ENCODE measurements at places on chromosomes 3 and 15.

DNA sequence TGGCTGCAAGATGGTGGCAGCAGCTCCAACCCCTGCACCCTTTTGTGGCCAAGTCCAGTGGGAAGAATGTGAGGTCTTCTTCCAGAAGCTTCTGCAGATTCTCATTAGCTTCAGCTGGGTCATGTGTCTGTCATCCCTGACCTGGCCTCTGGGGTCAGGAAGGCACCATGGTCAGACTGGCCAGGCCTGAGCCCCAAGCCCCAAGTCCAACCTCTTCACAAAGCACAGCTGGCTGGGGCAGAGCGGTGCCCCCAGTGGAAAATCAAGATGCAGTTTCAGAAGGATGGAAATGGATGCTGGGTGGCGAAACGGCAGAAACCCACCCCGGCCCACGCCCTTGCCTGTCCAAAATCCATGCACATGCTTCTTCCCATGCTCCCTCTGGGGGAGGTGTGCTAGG, 15.9 kb upstream of the GATA2 start:
- DNase-seq, result no peak

GRCh38 chr3:71491154-71491752, 92.3 kb downstream of the FOXP1 start:
- DNase-seq, result no peak

DNA sequence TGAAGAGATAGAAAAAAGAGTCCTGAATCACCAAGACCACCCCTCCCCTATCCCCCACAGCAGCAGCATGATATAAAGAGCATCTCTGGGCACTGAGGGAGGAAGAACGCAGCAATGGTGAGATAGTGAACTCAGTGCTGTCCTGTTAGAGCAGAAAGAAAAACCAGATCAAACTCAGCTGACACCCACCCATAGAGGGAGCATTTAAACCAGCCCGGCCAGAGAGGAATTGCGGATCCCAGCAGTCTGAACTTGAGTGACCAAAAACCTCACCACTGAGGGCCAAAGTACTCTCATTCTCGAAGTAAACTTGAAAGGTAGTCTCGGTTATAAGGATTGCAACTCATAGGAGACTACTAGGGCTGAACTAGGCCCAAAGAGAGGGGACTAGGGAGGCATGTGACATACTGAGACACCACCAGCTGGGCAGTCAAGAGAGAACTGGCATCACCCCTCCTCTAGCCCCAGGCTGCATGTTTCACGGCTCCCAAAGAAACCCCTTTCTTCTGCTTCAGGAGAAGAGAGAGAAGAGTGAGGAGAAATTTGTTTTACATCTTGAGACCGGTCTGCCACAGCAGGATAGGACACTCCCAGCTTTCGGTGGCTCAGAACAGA, 39.2 kb upstream of the TGFBR2 start:
- DNase-seq, result no peak

GRCh38 chr3:33428734-33429133, 11.5 kb downstream of the UBP1 start:
- no peak for DNase-seq

DNA sequence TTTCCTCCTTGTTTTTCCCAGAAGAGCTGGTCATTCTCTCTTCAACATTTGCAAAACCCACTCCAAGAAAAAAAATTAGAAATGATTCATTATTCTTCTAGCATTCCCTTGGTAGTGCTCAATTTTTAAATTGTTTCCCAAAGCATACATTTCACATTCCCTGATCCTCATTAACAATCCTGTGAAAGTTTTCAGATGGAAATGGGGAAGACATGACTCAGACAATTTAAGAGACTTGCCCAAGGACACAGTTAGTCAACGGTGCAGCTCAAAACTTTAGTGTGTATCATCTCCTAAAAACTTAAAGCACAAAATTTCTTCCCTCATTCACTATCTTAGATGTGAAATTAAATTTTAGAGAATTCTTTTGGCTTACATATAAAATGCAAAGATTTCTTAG, 17.1 kb upstream of the ABI3BP start:
- no peak for DNase-seq

DNA sequence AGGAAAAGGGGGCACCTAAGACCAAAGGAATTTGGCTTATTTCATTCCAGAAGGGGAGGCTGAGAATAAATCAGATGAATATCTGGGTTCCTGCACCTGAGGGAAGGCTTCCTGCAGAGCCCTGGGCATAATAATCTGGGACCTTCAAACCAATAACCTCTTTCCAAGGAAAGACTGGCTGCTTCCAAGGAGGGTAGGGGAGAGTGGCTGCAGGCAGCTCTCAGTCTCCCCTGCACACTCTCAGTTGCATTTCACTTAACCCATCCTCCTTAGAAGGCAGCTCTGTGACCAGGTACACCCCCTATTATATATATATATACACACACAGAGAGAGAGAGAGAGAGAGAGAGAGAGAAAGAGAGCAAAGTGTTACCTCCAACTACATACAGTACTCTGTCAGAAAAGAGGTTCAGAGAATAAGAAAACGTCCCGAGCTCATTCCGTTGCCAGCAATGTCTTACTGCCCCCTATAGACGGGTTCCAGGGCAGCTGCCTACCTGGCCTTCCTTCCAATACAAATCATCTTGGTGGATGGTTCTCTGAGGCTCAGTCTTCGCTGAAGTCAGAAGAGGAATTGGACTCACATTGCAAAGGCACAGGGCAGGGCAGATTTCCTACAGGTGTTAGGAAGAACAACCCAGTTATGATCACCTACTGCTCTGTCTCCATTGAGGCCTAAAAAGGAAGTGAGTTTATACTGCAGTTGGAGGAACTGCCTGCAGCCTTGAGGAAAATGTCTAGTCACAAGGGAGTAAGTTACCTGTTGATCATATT, 26.1 kb downstream of the CAPN3 start:
- DNase-seq, result peak; percentile 54

- no peak for DNase-seq
Observed at GRCh38 chr15:43239732-43240491, 19.1 kb upstream of the EPB42 start.

- no peak for DNase-seq
Observed at GRCh38 chr3:101081999-101082398, 88.8 kb upstream of the ABI3BP start.

GRCh38 chr3:37853691-37854413, 7.8 kb upstream of the CTDSPL start:
- no peak for DNase-seq

DNA sequence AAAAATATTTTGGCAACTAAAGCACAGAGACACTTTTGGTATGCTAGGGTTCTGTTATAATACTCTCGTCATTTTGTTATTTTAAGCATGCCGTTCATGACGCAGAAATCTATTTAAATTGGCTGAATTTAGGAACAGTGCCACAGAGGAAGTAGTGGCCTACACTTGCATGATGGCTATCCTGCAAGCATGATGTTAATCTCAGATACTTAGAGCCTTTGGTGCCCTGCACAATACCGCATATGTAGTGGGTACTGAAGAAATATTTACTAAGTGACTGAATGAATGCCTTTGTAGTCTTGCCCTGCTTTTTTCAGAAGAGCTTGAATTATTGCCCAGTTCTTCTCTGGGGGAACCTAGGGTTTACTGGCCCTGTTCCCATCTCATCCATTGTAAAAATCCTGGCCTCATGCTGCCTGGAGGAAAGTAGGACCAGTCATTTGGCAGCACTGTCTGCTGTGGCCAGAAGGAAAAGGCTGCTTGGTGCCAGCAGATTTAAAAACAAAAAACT, 79.0 kb downstream of the SERPINI1 start:
- DNase-seq, result no peak

DNA sequence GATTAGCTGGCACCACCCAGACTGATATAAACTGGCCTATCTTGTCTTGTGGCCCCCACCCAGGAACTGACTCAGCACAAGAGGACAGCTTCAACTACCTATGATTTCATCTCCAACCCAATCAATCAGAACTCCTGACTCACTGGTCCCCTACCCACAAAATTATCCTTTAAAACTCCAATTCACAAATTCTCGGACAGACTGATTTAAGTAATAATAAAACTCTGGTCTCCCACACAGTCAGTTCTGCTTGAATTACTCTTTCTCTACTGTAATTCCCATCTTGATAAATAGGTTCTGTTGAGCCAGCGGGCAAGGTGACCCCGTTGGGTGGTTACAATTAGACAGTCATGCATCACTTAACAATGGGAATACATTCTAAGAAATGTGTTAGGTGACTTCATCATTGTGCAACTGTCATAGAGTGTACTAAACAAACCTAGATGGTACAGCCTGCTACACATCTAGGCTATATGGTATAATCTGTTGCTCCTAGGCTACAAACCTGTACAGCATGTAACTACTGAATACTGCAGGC, 48.1 kb upstream of the MAP4 start:
- DNase-seq, result no peak

DNA sequence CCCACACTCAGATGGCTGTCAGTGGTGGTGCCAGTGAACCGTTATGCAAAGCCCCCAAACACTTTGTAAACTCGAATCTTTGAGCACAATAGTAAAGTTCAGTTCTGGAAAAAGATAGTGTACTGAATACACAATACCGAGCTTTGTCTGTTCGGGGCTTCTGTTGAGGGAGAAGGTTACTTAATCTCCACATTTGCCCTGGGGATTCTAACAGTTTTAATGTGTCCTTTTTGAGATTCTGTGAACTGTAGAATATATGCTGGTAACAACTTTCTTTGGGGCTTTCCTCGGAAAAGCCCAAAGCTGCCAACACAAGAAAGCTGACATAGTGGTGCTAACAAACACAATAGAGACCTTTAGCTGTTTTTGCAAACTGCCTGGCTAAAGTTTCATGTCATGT, 686.5 kb downstream of the ROBO1 start:
- no peak for DNase-seq

DNA sequence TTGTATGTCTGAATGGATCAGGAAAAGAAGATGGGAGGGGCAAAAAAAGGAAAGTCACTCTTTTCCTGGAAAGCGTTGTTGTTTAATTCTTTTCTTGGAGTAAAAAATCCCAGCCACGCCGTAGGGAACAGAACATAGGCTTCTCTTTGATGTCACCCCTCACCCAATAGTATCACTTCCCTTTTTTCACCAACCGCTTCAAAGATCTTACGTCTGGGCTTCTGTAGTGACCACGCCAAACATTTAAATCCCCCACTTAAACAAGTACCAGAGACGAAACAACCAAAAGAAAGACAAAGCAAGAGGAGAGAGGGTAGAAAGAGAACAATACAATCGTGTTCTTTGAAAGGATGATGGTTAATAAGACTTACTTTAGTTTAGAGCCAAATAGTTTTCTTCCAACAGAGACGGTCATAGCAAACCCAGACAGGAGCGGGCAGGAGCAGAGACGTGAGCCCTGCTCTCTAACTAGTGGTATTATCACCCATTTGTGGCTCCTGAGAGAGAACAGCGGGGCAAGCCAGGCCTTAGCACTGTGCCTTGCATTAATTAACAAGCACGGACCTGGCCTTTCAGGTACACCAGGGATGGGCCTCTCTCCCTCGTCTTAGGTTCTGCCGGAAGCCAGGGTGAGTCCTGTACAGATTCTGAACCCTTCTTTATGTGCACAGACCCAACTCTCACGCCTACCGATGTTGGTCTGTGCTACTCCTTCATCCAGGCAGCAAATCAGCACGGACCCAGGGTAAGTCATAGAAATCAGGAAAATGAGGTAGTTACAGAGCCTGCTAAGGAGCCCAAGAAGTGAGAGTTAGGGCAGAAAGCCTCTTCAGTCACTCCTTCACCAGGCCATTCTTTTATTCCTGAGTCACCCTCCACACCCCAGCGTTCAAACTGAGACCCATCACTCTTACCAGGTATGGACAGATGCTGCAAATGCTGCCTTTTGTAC, 28.2 kb upstream of the BCL6 start:
- no peak for DNase-seq

DNA sequence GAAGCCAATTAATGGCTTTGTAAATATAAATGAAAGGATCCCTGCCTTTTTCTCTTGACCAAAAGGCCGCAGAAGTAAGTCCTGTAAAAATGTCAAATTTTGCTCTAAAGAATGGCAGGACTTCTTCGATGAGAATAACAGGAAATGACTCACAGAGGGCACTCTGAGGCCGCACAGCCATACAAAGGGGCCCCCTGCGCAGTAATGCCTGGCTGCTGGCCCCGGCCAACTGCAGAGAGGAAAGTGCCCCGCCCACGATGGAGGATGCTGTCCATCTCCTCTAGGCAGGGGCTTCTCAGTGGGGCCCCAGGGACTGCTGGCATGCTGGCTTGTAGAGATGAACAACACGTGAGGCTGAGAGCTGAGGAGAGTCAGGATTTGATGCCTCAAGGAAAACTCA, 18.1 kb upstream of the SCN10A start:
- peak; percentile 54 for DNase-seq

DNA sequence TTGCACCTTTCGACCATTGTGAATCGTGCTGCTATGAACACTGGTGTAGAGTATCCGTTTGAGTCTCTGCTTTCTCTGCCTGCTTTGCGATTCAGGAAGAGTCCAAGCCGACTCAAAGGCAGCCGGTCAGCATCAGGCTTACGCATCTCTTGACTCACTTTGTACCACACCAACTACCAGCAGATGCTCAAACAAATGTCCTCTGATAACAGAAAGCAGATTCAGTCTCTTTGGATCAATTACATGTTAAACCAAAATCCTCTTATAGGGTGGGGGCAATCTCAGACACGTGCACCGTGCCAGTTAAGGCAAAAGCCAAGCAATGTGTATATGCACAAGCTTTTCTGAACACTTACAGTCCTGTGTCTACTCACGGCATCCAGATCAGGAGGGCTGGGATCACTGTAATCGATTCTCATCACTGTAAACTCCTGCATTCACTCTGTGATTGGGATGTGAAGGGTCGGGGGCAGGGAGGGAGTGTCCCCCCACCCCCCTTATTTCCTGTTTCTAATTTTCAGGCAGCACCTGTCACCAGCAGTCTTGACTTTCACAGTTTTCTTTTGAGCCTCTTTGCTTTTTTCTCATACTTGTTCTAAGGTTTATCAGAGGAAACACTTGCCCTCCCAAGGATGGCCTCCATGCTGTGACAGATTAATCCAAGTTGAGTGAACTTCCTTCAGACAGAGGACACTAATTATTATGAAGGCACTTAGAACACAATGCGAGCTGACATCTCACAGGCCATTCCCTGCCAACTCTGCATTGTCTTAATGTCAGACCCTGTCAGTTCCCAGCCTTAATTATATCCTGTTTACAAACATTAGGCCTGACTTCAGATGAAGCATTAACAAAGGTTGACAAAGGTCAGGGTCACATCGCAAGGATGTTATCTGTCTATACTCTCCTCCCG, 153.5 kb downstream of the MECOM start:
- DNase-seq, result no peak

Measured in nephron progenitor cell (in vitro differentiated cells).